Thoracic aorta endothelial cell (primary cell): ENCODE measurements at places on chromosomes 13 and 19. TPM values are rescaled to one million over a fixed set of nuclear protein-coding genes. Genes with fewer than 3 reads are reported as not detected.

PDE4C gene
- total RNA-seq, result 0.13 and 0.57 TPM in 2 replicates

PSG6 gene
- total RNA-seq, result not detected in 2 replicates

LPAR6 gene
- total RNA-seq, result 17.9 and 18.4 TPM in 2 replicates

SPART gene
- 74.1 and 102 TPM in 2 replicates for total RNA-seq

NCAN gene
- total RNA-seq, result not detected in 2 replicates

CTU1 gene
- 4.3 and 5.0 TPM in 2 replicates for total RNA-seq
